Right kidney (tissue), 9 donors: ENCODE measurements at places on chromosomes 11 and 22.

DNA sequence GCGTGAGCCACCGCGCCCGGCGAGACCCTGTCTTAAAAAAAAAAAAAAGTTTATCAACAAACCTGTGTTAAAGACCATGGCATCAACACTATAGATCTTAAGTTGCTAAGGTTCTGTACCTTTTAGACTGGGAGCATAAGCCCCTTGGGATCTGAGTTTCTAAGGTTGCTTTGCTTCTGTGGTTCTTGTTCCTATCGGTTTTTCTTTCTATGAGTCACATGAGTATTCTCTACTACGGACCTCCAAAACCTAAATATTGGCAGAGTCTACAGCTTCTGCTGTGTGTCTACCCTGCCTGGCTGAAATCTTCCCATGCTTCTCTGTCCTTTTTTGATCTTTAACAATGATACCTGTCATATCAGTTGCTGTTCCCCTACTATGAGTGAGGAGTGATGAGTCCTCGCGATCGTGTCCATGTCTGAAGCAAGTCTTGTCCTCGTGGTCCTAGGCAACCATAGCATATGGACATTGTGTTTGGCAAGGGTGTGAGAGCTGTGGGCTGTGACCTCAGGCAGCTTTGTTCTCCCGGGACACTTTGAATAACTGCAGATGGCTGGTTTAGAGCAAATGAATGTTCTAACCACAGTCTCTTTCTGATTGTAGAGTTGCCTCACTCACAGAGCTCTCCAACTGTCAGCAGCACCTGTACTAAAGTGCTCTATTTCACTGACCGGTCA, 9.0 kb upstream of the DLAT start:
- no peak for DNase-seq

GRCh38 chr11:61080526-61080925, 21.8 kb upstream of the CD5 start:
- DNase-seq = no peak

- DNase-seq = no peak
Observed at GRCh38 chr11:111963931-111964340, 26.8 kb downstream of the DIXDC1 start.

DNA sequence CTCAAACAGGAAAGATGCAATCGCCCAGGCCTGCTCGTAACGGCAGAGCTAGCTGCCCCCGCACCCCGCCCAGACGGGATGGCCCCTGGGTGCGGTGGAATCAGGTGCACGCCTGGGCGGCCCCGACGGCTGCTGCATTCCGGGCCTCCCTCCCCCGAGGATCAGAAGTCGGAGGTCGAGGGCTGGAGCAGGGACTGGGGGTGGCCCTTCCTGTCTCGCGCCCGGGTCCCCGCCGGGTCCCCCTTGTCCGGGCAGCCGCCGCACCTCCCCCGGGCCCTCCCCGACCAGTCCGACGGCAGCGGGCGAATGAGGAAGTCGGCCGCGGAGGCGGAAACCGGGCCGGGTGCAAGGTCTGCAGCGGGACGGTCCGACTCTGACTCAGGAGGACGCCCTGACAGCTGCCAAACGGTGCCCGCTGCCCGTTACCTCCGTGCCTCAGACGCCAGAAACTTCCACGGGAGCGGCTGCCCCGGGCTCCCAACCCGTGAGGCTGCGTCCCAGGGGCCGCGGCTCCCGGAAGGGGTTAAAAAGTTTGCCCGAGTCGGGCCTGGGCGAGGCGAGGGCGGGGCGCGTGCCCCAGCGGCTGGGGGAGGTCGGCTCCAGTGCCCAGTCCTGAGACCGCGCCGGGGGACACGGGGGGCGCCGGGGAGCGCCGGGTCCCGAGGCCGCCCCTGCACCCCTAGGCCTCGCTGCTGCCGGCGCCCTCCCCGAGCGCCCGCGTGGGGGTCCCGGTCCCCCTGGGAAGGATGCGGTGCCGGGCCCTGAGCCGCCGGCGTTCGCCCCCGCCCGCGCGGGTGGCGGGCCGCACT, 663 bp downstream of the MYH9 start:
- DNase-seq = peak; percentile 72

- peak; percentile 31 for DNase-seq
Observed at GRCh38 chr11:121460941-121461514, 8.3 kb upstream of the SORL1-AS1 start.

GRCh38 chr11:115499891-115500290, 4.3 kb downstream of the CADM1 start:
- DNase-seq = no peak

DNA sequence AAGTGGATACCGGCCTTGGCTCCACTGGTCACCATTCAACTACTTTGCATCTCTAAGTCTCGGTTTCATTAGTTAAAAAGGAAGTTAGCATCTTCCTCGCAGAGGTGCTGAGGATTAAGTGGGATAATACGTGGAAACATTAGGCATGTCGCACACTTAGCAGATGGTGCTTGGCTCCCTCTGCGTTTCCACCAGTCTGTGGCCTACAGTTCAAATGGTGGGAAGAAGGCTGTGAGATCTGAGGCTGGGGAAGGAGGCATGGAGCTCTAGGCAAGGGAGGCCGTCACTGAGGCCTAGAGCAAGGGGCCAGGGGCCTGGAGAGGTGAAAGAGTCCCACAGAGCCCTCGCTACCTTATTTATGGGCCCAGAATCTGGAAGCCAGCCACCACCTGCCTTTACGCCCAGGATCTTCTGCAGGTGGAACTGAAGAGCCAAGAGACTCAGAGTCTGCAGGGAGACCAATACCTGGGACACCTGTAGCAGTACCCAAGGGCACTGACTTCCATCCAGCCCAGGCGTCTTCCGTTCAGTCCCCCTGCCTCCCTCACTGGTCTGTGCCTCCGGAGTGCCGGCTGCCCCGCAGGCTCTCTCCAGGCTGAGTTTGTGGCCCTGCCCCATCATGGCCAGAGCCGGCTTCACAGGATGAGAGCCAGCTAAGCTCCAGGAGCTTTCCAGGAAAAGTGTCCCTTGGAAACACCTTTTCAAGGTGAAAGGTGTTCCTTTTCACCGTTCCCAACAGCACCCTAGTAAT, 66.1 kb upstream of the A4GALT start:
- no peak for DNase-seq

DNA sequence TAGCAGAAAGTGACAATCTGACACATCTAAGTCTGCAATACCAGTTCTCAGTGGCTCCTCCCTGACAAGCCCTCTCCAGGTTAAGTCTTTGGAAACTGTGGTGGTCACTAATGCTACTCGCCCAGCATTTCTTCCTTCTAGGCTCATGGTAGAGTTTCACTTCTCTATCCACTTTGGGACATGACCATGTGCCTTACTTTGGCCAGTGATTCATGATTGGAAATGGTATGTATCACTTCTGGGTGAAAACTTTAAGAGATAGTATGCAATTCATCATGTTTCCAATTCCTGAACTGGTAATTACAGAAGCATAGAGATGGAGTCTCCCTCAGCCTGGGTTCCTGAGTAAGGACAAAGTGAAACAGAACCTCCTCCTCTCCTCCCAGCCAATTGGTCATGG, 151.5 kb upstream of the LMO1 start:
- no peak for DNase-seq

DNA sequence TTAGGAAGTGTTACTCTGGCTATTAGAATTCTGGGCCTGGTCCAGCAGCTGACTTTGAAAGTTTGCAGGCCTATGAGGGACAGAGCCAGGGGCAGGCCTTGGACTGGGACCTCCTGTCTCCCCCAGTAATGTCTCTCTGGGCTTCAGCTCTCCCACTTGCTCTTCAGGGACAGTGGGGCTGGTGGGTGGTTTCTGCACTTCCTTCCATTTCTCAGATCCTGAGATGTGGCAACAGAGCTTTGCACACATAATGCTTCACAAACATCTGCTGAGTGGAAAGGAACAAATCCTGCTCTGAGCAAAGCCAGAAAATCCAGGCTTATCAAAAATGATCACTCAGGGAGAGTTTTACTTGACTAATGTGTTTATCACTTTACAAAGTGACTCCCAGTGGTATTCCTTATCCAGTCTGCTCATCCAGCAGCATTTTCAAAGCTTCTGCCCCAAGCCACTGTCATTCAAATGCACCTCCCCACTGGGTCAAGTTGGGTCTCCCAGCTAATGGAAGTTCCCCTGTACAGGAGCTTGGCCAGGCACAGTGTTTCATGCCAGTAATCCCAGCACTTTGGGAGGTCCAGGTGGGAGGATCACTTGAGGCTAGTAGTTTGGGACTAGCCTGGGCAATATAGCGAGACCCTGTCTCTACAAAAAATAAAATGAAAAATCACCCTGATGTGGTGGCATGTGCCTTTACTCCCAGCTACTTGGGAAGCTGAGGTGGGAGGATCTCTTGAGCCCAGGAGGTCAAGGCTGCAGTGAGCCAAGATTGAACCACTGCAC, 13.5 kb upstream of the OSBP2 start:
- DNase-seq = no peak

GRCh38 chr11:67452141-67452952, at the start of gene GPR152:
GPR152 (minus strand) TSS chr11:67452729; CDS start chr11:67452724, 5 bp downstream.
- DNase-seq = no peak

DNA sequence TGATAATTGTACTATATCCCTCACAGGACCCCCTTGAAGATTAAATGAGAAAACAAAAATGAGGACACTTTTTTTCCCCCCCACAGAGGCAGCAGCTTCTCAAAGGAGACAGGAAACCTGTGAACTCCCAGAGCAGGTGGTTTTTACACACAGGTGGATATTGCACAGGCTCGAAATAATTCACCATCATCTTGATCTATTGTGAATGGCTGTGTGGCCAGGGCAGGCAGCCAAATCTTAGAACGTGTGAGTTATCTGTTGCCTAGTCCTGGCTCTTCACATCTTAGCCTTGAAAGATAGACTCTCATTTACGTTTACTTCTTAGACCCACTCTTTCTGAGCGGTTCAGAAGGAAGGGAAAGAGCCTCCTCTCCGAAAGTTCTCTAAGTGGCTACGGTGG, 23.5 kb downstream of the PPFIBP2 start:
- no peak for DNase-seq

DNA sequence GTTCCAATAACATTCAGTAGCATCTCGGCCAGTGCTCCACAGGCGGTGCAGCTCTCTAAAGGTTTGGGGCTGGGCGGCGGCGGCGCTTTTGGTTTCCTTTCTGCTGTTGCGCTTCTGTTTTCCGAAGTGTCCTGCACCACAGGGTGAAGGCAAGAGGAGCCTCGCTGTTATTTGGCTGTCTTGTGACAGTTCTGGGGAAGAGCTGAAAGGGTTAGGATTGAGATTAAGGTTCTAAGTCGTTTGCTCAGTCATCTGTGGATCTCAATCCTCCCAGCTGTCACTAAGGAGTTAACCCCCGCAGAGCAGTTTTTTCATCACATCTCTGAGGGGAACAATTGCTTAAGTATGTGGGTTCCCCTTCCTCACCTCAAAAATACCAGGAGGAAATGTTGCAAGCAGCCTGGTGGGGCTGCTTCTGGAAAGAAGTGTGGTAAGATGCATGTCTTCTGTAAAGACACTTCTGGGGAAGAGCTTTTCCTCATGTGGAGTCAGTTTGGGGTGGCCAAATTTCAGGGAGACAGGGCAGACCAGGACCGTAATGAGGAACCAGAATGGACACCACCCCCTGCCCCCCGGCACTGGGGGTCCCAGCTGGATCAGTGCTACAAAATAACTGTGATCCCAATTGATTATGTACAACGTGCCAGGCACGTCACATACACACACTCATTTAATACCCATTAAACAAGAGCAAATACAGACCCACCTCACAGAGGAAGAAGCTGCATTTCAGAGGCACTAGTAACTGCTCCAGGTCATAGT, 14.2 kb downstream of the TMEM121B start:
- DNase-seq = no peak

DNA sequence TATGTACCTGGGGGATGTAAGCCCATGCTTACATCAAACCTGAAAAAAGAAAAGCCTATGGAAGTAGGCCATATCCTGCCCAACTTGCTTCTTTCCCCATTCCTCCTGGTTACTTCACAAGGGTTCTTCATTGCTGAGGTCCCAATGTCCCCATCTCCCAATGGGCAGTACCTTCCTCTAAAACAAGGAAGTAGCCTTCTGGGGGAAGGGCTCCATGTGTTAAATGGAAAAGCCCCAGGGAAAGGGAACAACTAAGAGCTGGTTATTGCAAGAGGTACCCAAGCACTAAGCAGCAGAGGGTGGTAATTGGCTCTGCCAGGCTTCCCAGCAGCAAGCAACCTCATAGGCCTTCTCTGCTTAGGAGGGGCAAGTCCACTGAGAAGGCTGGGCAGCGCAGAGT, 11.3 kb downstream of the TMEM216 start:
- DNase-seq = no peak

DNA sequence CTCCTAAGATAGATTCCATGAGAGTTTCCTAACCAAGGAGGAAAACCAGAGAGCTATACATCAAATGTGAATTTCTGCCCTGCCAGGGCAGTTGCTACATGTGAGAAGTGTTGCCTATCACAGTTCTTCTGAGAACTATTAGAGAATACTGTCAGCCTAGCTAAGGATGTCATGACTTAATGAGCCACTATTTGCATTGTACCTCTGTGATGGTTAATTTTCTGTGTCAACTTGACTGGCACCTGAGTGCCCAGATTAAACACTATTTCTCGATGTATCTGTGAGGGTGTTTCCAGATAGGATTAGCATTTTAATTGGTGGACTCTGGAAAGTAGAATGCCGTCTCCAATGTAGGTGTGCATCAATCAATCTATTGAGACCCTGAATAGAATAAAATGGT, 1.7 kb upstream of the TCN1 start:
- DNase-seq = no peak

GRCh38 chr11:88491674-88492073, 154.1 kb upstream of the CTSC start:
- DNase-seq = no peak

GRCh38 chr22:37234736-37235711, 9.0 kb downstream of the RAC2 start:
- DNase-seq = no peak

- DNase-seq = no peak
Observed at GRCh38 chr22:27557286-27558008, 244.1 kb downstream of the MN1 start.

- DNase-seq = no peak
Observed at GRCh38 chr11:117011541-117011898, 86.7 kb downstream of the SIK3 start.

DNA sequence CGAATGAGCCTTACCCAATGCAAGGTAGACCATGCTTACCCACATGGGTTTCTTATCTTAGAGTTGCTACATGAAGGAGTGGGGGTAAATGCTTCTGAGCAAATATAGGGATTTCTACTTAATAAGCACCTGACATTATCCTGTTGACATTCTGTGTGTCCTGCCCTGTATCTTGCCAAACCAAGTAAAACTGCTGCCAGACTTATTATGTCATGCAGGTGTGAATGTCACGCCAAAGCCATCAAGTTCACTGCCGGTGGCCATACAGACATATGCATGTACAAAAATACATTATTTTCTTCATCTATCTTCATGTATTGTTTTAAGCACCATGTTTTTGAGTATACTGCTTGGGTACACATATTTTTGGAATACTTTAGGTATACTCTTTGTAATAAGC, 70.2 kb downstream of the NOX4 start:
- no peak for DNase-seq

DNA sequence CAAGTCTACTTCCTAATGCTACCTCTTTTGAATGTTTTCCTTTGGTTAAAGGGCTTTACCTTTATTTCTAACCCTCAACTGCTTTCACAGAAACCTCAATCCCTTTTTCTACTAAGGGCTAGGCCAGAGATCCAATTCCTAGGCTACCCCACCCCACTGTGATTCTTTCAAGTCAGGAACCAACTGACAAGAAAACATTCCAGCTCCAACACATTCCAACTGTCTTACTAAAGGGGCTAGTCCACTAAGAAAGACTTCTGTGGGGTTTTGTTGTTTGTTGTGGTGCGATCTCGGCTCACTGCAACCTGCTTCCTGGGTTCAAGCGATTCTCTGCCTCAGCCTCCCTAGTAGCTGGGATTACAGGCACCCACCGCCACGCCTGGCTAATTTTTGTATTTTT, 151.3 kb downstream of the APOL5 start:
- no peak for DNase-seq
